Esophagus squamous epithelium (tissue), 5 donors: ENCODE measurements at places on chromosomes 5 and 9.

- no peak for DNase-seq
Measured at GRCh38 chr9:37920471-37921167, 16.7 kb upstream of the SLC25A51 start.

DNA sequence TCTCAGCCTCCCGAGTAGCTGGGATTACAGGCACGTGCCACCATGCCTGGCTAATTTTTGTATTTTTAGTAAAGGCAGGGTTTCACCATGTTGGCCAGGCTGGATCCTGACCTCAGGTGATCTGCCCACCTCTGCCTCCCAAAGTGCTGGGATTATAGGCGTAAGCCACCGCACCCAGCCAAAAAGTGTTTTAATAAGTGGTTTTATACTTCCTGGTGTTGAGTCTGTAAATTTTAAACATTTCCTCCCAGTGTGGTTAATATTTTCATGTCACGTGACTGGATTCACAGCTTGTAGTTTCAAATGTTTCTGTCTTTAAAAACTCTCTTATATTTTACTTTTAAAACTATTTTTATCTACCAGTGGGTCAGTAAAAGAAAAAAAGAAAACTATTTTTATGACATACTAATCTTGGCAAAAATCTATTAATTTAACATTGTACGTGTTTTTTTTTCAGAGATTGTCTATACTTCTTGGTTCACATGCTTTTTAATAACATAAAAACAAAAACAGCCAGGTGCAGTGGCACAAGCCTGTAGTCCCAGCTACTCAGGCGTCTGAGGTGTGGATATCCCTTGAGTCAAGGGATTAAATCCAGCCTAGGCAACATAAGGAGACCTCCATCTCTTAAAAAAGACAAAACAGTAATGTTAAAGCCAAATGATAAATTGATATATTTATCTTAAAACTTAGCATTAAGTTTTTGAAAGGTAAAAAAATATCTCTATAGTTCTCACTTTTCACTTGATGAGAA is 117.1 kb downstream of the DMXL1 start:
- no peak for DNase-seq

DNA sequence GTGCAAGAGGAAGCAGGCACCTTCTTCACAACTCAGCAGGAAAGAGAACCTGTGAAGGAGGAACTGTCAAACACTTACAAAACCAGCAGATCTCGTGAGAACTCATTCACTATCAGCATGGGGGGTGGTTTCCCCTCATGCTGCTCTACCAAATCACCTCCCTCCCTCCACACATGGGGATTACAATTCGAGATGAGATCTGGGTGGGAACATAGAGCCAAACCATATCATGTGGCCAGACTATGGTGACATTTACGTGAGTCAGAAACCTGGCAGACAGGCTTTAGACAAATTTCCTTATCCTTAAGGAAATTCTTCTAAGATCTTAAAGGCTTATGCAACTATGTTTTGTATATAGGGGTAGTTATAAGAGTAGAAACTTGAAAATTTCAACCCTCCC is 8.7 kb upstream of the AOPEP start:
- no peak for DNase-seq

- no peak for DNase-seq
Measured at GRCh38 chr9:128494108-128494745, 10.3 kb upstream of the GLE1 start.

DNA sequence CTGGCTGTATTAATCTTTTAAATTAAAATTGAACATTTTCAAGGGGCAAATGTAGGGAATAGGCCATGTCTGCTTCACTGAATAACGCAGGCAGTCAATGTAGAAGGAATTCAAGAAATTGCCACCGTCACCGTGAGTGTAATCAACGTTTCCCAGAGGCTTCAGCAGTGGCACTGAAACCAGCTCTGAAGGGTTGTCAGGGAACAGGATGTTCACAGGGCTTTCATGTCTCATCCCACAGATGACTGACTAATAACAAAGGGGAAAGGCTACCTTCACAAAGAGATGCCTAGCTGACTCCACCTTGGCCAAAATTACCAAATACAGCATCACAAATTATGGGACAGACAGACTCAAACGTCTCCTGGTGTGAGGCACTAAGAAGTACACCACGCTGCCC is 70.4 kb upstream of the SIMC1 start:
- DNase-seq, result no peak

DNA sequence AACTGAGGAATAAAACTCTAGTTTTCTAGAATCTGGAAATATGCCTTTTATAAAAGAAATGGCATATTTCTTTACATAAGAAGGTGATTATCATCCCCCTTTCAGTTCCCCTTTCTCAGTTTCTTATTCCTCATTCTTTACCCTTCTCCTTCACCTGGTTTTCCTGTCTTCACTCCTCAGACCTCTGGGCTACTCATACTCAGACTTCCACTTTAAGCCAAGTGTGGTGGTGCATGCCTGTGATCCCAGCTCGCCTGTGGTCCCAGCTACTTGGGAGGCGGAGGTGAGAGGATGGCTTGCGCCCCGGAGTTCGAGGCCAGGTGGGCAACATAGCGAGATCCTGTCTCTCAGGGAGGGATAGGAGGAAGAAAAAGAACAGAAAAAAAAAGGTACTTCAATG is 57.2 kb downstream of the RANBP6 start:
- no peak for DNase-seq

DNA sequence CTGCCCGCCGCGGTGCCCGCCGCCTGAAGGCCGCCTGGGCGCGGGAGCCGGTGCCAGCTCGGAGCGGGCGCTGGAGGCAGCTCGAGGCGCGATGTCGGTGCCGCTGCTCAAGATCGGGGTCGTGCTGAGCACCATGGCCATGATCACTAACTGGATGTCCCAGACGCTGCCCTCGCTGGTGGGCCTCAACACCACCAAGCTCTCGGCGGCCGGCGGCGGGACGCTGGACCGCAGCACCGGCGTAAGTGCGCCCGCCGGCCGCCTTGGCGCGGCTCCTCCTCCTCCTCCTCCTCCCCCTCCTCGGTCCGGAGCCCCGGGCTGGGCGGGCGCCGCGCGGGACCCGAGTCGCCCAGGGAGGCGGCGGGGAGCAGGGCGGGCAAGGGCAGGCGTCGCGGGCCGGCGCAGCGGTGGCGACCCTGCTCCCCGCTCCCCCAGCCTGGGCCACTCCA is 455 bp downstream of the OLFM1 start:
- no peak for DNase-seq

GRCh38 chr5:110880413-110880812 is 141.6 kb downstream of the SLC25A46 start:
- DNase-seq, result no peak

- no peak for DNase-seq
Measured at GRCh38 chr9:96420468-96421219, 2.5 kb upstream of the ZNF367 start.

DNA sequence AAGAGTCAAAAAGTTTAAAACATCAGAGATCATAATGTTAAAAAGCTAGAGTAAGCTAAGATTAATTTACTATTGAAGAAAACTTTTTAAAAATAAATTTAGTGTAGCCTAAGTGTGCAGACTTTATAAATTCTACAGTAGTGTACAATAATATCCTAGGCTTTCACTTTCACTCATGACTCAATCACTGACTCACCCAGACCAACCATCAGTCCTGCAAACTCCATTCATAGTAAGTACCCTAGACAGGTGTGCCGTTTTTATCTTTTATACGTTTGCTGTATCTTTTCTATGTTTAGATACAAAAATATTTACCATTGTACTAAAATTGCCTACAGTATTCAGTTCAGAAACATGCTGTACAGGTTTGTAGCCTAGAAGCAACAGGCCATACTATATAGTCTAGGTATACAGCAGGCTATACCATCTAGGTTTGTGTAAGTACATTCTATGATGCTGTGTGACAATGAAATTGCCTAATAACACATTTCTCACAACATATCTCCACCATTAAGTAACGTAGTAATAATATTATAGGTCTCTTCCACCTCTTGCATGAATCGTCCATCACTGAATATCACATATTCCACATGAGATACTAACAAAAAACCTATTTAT is 59.2 kb downstream of the MEGF9 start:
- no peak for DNase-seq

DNA sequence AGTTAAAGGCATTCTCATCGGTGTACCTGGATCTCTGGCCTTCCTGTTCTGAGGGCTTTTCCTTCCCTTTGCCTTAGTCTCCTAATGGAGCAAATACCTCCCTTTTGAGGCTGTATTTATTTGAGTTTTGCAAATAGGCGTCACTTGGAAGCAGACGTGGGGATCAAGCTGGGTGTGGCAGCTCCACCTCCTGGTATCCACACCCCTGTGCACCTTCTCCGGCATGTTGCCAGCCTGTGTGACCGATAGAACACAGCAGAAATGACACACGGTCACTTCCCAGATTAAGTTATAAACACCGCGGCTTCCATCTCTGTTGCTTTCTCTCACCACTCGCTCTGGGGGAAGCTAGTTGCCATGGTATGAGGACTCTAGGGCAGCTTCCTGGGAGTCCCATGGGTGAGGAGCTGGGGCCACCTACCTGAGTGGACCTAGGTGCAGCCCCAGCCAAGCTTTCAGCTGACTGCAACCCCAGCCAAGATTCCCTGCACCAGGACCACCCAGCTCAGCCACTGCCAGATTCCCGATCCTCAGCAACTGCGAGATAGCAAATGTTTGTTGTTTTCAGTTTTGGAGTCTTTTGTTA is 214.4 kb upstream of the MVB12B start:
- DNase-seq, result no peak

DNA sequence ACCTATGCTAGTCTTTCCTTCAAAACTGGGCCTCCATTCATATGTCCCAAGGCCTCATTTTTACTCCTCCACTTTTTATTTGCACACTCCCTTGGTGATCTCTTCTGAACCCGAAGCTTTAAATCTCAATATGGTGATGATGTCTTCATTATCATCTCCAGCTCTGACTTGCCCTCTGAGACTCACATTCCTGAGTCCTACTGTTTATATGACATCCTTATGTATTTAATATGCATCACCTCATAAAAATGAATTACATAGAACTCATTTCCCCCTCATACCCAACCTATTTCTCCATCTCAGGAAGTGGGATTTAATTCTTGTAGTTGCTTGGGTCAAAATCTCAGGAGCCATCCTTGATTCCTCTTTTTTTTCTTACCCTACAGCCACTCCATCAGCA is 473.0 kb downstream of the EBF1 start:
- no peak for DNase-seq

- no peak for DNase-seq
Measured at GRCh38 chr9:93464395-93464794, 11.0 kb upstream of the FAM120AOS start.

- no peak for DNase-seq
Measured at GRCh38 chr9:31304576-31304975, 1079.9 kb upstream of the ACO1 start.

- no peak for DNase-seq
Measured at GRCh38 chr5:176830995-176831423, 20.6 kb downstream of the UNC5A start.

DNA sequence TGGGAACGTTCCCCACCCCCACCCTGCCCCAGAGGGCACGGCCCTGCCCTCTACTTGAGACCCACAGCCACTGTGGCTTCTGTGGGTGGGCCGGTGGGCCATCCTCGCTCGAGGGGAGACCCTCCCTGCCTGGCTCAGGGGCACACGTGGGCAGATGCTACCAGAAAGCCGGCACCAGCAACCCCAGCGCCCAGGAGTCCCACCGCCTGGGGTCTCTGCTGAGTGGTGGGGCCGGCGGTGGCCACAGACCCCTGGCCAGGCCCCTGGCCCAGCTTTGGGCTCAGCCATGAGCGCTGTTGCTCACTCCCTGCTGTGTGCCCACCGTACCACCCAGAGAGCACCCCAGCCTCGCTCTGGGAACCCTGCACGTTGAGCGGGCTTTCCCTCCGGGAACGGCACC is 16.5 kb upstream of the NRARP start:
- no peak for DNase-seq
